Effector CD4-positive, alpha-beta T cell (primary cell): ENCODE measurements at places on chromosomes 7 and 10.

- no peak for DNase-seq
Measured at GRCh38 chr10:44824607-44825006, 86.5 kb upstream of the TMEM72 start.

GRCh38 chr10:72461085-72461484, 106.4 kb upstream of the DNAJB12 start:
- DNase-seq, result no peak

DNA sequence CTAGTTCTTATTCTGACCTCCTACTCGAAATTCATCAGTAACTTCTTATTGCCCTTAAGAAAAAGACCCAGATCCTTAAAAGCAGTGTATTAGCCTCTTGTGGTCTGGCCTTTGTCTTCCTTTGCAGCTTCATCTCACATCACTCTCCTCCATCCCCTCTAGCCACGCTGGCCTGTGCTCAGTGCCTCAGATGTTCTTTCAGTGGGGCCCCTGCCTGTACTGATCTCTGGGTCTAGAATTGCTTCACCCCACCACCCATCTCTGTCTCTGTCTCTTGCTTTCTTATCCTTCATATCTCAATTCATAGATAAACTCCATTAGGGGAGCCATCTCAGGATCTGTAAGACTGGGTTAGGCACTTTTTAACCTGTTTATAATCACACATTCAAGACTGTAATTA, 1178.5 kb upstream of the C7orf33 start:
- no peak for DNase-seq

- DNase-seq, result no peak
Measured at GRCh38 chr7:46554688-46555422, 633.8 kb upstream of the IGFBP3 start.

GRCh38 chr7:151940048-151940811, 16.0 kb upstream of the GALNTL5 start:
- no peak for DNase-seq

DNA sequence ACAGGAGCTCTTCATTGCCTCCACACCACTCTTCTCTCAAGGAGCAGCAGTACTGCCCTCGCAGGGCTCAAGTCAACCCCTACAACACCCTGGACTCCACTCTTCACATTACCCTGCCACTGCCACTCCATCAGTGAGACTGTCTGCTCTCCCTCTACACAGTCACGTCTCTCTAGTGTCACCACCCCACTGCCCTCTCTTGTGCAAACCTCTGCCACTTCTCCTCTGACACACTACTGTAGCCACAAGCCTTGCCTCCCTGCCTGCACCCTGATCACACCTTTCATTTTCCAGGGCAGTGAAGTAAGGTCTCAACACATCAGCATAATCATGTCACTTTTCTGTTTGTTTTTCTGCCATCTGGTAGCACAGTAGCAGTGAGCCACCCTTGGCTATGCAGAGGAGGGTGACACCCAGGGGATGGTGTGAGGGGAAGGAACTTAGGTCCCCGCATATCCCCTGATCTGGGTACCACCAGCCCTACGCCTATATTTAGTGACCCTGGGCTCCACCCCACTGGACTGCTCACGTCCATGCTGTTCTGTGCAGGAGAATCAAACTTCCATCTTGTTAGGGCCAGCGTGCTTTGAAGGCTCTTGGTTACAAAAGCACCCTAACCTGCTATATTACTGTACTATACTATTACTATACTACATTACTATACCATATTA, 1.6 kb downstream of the C10orf143 start:
- no peak for DNase-seq

GRCh38 chr7:155992107-155992506, 179.8 kb upstream of the SHH start:
- no peak for DNase-seq

DNA sequence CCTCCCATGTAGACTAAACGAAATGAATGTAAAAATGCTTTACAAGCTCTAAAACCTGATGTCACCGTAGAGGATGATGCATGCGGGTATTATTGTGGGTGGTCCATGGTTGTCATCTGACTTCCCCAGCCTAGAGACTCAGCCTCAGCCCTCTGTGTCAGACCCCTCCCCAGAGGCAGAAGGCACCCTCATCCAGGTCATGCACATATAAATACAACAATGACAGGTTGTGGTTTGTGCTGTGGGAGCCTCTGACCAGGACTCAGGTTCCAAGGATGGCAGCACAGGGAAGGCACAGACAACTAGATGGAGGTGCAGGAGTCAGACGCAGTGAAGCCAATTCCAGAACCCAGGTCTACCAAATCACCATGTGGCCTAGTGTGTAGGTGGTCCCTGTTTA, 3.3 kb upstream of the NODAL start:
- DNase-seq, result no peak

GRCh38 chr10:44102726-44103255, 282.1 kb downstream of the CXCL12 start:
- no peak for DNase-seq

DNA sequence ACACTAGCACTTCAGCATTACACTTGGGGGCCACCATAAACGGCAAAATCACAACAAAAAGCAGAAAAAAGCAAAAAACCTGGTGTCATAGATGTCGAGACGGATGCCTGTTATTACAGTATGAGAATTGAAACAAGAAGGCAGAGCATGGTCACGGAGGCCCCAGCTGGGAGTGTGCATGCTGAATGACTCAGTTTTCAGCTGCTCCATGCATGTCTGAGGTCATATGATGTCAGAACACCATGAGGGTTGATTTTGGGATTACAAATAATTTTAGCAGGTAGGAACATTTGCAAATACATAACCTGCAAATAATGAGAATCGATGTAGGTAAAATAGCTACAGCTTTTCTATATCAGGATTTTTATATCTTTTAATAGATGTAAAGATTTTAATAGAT, 19.1 kb downstream of the ZMYND11 start:
- DNase-seq, result no peak

DNA sequence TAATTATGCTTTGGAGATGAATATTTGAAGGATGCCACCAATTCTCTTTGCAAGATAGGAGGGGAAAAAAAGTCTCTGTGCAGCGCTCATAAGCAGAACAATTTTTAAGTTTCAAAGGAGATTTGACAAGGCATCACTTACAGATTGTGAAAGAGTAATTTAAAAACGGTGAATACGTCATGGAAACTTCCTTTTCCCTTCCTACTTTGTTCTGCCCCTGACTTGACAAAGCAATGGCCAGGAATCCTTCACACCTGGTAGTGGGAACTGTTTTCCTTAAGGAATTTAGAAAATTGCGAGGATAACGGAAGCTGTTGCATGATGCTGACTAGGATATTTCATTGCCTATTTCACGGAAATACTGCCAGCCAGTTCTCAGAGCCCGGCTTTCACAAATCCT, 16.7 kb downstream of the FAM107B start:
- no peak for DNase-seq

- DNase-seq, result no peak
Measured at GRCh38 chr10:8180360-8181109, 126.0 kb downstream of the GATA3 start.

DNA sequence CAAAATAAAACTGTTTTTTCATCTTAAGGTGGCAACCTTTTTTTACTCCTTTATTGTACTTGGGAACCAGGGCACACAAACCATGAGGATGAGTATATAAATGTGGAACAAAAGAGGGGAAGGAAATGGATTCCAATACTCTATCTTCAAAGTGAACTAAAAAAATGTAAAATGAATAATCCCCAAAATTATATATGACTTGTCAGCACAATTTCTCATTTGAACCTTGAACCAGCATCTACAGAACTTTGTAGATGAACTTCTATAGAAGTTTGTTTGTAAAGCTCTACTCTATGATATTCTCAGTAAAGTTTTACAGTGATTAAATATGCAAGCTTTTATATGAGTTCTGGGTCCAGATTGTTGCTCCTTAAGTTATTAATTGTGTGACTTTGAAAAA, 218.2 kb upstream of the ETV1 start:
- DNase-seq, result no peak

GRCh38 chr10:50917486-50917885, 32.1 kb upstream of the A1CF start:
- no peak for DNase-seq

DNA sequence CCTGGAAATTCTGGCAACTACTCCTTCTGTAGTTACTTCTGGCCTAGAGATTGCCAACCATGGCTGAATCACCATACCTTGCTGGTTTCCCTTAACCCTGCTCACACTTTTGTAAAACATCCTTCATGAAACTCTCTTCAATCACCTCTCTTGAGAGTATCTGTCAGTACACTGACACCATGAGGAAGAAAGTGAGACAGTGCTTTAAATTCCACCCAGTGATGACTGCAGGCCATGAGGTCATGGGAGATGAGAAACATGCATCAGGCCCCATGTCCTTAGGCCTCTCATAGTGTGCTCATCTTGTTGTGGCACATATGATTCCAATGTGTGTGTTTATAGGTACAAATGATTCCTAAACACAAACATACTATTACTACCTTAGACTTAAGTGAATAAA, 24.6 kb upstream of the NAMPT start:
- DNase-seq, result no peak

DNA sequence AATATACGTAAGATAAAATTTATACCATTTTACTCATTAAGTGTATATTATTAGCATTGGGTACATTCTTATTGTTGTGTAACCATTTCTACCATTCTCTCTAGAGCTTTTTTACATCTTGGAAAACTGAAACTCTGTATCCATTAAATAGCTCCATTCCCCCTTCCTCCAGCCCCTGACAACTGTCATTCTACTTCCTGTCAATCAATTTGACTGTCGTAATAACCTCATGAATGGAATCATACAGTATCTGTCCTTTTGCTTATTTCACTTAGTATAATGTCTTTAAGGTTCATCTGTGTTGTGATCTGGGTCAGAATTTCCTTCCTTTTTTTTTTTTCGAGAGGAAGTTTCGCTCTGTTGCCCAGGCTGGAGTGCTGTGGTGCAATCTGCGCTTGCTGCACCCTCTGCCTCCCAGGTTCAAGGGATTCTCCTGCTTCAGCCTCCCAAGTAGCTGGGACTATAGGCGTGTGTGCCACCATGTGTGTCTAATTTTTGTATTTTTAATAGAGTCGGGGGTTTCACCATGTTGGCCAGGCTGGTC, 15.6 kb downstream of the ZRANB1 start:
- DNase-seq, result no peak

GRCh38 chr10:12960334-12960898, 41.1 kb downstream of the CCDC3 start:
- no peak for DNase-seq

- no peak for DNase-seq
Measured at GRCh38 chr7:90401989-90402388, 1.3 kb upstream of the CLDN12 start.

GRCh38 chr7:158611541-158611940, 23.9 kb upstream of the PTPRN2 start:
- no peak for DNase-seq

- no peak for DNase-seq
Measured at GRCh38 chr7:155722118-155722517, 77.7 kb downstream of the RBM33 start.

GRCh38 chr7:101185258-101185839, 5.3 kb upstream of the NAT16 start:
- no peak for DNase-seq

DNA sequence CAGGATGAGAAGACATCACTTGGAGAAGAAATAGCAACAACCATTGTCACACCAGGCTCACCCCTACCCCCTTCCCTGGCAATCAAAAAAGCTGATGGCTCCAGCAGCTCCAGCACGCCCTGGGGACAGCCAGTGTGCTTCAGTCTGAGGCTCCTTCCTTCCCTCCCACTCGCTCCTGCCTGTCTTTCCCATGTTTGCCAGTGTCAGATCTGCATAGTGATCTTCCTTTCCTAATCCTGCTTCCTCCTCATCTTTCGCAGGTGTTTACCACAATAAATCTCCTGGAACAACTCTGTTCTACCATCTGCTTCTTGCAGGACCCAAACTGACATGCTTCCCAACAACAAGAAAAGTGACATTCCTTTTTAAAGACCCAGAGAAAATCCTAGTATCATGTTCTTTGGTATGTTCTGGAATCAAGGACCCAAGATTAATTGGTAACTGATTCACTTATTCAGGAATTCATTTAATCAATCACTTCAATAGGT, 57.1 kb downstream of the STEAP1B start:
- DNase-seq, result no peak

- DNase-seq, result no peak
Measured at GRCh38 chr7:81393018-81393417, 376.8 kb downstream of the HGF start.

DNA sequence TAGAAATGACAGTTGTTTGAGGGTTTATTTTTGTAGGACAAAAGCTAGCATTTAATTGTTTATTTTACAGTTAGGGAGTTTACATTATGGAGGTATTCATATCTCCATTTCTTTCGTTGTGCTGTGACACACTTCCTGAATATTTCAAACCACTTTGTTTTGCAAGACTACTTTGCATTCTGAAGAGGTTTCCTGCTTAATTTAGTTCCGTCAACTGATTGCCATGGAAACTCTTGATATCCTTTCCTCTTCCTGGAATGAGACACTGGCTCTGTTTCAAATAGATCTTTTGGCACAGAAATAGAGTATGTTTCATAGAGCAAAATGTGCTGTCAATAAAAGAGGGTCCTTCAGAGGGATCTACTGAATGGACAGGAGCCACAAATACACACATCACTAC, 159.5 kb upstream of the AGR3 start:
- DNase-seq, result no peak

DNA sequence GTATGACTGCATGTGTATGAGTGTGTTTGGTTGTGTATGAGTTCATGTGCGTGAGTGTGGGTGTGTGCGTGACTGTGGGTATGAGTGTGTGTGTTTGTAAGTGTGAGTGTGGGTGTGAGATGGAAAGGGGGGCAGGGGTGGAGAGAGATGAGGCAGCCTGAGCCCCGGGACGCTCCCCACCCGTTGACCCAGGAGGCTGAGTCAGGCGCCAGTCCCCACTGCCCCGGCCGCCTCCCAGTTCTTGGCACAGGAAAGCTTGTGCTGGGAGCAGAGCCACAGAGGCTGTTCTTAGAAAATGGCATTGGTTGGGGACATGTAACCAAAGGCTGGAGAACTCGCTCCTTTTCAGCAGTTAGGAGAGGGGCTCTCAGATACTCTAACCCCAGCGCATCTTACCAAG, 27.8 kb upstream of the NUB1 start:
- no peak for DNase-seq

GRCh38 chr7:138948403-138948802, 32.8 kb downstream of the KIAA1549 start:
- no peak for DNase-seq

GRCh38 chr10:123800289-123800688, 91.3 kb downstream of the CPXM2 start:
- no peak for DNase-seq

- no peak for DNase-seq
Measured at GRCh38 chr7:129739427-129739826, 127.9 kb downstream of the NRF1 start.

DNA sequence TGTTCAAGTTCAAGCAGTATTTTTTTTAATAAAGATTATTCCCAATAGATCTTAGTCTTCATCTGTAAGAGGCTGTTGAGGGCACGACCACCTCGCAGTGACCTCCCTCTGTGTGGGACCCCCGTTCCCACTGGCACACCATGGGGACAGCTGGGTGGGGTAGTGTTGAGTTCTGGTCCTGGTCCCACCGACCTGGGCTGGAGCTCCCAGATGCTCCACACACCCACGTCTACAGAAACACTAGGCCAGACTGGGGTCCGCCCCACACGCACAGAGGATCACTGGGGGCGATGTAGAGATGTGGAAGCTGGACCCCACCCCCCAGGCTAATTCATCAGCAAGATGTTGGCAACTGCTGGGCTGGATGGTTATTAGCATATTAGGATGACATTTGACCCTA, 623.6 kb downstream of the PTPRN2 start:
- DNase-seq, result no peak

GRCh38 chr7:36522453-36523007, 132.9 kb downstream of the ANLN start:
- no peak for DNase-seq
